ENCODE measurements at places on chromosomes 1 and 21.
A peak's percentile ranks its signal among the peaks of the same experiment; 100 is the strongest.

DNA sequence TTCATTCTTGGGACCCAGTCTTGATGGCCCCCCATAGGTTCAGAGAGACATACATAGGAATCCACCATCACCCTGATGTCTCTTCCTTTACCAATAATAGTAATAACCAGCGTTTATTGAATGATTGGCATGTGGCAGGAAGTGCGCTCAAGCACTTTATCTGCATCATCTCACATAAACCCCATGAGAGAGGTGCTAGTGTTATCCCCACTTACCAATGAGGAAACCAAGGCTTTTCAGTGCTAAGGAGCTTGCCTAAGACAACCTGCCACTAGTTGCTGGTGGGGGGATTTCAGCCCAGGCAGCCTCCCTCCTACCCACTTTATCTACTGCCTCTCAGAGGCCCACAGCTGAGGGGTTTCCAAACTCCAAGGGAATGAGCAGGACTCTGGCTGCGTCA lies 7.7 kb downstream of the LGR6 start:
- no peak for DNase-seq

DNA sequence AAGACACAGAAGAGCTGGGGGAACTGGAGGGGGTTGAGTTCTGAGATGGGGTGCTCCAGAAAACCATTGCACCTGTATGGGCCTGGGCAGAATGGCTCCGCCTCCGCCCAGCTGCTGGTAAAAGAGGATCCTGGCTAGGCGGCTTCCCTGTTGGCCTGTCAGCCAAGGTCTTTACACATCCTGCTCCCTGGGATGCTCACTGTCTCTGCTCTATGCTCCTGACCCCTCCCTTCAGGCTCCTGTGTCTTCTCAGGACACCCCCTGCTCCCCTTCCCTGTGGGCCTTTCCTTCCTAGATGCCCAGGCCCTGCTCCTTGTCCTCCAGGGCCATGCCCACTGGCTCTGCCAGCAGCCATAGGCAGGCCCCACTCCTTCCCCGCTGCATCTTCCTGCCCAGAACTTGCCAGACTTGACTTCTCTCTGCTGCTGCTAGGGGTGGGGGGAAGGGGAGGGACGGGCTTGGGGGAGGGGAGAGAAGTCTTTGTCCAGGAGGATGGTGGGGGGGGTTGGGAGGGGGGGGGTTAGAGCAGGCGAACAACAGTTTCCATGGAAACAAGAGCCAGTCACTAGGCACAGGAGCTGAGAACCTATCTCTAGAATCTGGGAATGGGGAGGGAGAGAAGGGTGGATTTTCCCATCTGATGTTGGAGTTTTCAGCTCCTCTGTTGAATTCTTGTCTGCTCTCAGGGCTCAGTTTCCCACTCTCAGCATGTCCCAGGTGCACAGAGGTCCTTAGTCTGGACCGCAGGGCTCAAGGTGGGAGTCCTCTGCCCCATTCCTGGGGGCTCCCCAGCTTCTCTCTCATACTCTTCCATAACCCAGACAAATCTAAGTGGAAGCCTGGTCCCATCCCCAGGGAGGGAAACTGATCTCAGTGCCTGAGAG lies 10.6 kb downstream of the CELSR2 start:
- DNase-seq, result peak; percentile 51

GRCh38 chr1:52249831-52250230 lies 107.9 kb downstream of the ZFYVE9 start:
- no peak for DNase-seq

GRCh38 chr1:207499573-207499972 lies 3.6 kb downstream of the CR1 start:
- peak; percentile 41 for DNase-seq

GRCh38 chr1:26780344-26780957 lies 7.3 kb upstream of the PIGV start:
- no peak for DNase-seq

GRCh38 chr1:100658716-100659026 lies 60.9 kb upstream of the VCAM1 start:
- DNase-seq, result no peak

DNA sequence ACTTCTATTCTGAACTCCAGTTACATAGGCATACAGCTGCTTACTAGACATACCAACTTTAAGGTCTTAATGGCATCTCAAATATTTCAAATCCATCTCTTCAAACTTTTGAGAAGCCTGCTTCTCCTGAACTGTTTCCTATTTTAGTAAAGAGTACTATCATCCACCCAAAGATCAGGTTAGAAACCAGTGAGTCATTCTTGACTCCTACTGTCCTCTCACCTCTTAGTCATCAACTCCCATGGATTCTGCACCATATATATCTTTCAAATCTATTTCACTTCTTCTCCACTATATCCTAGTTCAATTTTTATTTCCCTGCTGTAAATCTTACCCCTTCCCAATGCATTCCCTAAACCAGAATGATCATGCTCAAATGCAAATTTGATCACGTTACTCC lies 18.1 kb upstream of the BEND5 start:
- DNase-seq, result no peak

DNA sequence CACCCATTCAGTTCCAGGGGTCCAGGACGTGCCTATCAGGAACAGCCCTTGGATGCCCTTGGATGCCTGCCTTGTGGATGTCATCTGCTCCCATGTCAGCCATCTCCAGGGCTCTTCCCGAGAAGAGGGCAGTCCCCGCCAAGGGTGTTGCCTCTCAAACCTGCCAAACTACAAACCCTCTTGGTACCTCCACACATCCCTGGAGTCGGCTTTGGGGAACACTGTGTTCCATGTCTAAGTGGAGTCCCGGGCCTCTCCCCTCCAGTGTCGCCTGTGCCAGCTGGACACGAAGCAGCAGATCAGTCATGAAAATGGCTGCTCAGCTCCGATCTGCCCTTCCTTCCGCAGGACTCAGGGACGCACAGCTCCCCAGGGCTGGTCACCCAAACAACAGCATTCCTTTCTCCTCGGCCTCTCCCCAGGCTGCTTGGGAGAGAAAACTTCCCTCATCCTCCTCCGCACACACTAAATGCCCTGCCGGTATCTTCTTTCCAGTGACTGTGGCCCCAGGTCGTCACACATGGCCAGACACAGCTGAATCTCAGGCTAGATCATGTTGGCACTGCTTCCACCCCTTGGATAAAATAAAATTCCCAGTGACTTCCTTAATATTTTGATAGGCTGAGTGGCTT lies 53.4 kb downstream of the GALNT2 start:
- DNase-seq, result no peak

GRCh38 chr1:153805042-153805745 lies 30.0 kb downstream of the SLC27A3 start:
- no peak for DNase-seq

- DNase-seq, result no peak
Measured at GRCh38 chr1:170196490-170197236, 50.9 kb downstream of the NTMT2 start.

DNA sequence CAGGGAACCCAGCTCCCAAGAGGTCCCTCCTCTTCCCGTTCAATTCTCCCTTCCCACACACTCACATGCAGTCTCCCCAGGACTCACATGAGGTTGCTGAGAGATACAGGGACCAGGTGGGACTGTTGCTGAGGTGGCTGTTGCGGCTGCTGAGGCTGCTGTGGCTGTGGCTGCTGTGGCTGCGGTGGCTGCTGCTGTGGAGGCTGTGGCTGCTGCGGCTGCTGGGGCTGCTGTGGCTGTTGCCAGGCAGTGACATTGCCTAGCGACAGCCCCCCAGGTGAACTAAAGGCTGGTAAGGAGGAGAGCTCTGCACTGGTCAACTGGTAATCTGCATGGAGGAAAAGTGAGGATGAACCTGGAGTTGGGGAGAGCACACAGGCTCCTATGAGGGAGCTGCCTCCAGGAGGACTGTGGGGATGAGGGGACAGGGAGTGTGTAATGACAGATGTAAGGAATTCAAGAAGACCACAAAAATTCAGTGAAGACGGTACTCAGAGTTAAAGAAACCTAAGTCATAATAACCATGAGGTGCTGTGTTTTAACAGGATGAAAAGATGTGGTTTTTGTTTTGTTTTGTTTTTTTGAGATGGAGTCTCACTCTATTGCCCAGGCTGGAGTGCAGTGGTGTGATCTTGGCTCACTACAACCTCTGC lies 31.8 kb downstream of the MEF2D start:
- no peak for DNase-seq

- no peak for DNase-seq
Measured at GRCh38 chr1:154802982-154803920, 66.8 kb downstream of the KCNN3 start.

- no peak for DNase-seq
Measured at GRCh38 chr1:210027994-210028393, 90.0 kb downstream of the SYT14 start.

DNA sequence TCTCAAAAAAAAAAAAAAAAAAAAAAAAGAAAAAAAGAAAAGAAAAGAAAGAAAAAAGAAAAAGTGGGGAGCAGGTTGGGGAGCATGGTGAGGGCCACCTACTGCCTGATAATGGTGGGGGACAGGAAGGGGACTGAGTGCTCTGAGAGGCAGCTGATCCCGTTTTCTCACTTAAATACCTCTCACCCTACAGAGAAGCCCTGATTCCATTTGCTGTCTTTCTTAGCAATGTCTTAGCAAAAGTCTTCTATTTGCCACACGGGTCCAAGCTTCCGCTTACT lies 692 bp upstream of the H6PD start:
- DNase-seq, result no peak

DNA sequence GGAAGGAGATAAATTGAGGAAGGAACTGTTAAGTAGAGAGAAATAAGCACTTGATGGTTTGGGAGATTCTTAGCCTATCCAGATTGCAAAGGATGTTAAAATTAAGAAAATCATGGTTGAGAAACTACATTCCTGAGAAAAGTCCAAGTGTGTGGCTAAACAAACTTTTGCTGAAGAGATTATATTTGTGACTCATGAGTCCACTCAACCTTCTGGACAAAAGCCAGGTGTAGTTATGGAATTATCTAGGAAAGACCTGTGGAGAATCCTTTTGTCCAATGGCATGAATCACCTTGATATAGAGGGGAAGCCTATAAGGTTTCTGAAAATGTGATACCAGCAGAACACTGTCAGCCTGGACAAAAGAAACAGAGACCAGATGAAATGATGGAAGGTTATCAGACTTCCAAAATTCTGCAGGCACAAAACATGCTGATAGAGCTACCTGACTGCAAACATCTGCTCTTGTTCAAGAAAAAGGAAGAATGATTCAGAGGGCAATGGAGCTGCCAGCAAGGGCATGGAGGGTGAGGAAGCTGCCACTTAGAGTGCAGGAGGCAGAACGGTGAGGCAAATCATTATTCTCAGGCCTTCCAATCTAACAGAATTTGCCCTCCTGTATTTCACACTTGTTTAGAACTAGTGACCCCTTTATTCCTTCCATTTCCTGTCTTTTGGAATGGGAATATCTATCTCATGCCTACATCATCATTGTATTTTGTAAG lies 300.6 kb upstream of the PRMT6 start:
- no peak for DNase-seq

- DNase-seq, result no peak
Measured at GRCh38 chr1:182183606-182184005, 122.1 kb upstream of the ZNF648 start.

GRCh38 chr1:244252211-244252610 lies 199.5 kb downstream of the ADSS2 start:
- no peak for DNase-seq

DNA sequence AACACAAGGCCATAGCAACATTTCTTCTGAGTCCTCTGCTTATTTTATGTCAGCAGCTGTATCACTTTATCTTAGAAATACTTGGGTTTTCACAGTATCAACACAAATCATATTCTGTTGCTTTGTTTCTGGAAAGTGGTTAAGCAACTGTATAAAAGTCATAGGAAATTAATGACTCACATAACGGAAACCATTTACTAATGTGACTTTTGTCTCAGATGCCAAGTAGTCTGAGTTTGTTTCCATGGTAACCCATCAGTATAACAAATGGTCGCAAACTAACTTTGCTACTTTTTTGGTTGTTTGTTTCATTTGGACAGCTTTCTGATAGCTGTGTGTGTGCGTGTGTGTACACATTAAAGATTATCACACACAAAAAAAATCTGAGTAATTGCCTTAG lies 31.1 kb downstream of the EEIG2 start:
- DNase-seq, result no peak

GRCh38 chr1:201408176-201408833 lies 9.2 kb upstream of the LAD1 start:
- peak; percentile 93 for DNase-seq

GRCh38 chr1:24929398-24930259 lies 447 bp downstream of the RUNX3 start:
- peak; percentile 66 for DNase-seq

DNA sequence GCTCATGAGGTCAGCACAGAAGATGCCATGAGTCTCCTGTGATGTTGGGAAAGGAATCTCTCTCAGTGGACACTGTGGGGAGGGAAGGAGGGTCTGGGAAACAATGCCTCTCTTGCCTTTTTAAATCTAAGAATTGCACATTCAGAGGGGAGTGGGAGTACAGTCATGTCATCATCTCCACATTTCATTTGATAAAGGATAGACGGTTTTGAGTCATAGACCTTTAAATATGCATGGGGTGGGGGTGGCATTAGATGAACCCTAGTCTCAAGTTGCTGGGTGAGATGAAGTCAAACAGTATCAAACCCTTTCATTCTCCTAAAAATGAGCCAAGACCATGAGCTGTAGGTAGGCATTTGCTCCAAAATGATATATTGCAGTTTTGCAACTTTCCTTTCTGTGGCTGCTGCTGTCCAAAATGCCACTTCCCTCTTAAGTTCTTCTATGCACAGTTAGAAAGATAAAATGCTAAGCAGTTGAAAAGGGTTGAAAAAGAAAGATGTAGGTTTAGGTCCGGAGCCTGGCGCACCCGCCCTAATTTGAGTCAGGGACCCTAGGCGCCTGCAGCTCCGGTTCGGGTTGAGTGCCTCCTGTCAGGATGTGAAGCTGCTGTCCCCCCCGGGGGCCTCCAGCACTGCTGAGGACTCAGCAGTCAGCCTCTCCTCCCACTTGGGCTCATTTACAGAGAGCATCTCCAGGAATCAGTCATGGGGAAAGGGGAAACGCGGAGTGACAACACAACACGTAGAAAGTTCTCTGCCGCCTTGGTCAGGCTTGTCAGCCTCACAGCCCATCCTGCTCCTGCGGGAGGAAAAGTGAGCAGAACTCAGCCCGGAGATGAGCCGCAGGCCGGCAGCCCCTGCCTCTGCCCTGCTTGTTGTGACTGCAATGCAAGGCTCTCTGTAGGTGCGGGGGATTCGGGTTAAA lies 479.3 kb upstream of the RUNX1 start:
- DNase-seq, result no peak

- no peak for DNase-seq
Measured at GRCh38 chr1:64038119-64038518, 165.3 kb upstream of the UBE2U start.

GRCh38 chr1:227532019-227532619 lies 31.2 kb upstream of the ZNF678 start:
- DNase-seq, result no peak
